ENCODE measurements at places on chromosomes 7 and 10.

- DNase-seq = no peak
Observed at GRCh38 chr10:62653254-62653653, 151.3 kb upstream of the ADO start.

DNA sequence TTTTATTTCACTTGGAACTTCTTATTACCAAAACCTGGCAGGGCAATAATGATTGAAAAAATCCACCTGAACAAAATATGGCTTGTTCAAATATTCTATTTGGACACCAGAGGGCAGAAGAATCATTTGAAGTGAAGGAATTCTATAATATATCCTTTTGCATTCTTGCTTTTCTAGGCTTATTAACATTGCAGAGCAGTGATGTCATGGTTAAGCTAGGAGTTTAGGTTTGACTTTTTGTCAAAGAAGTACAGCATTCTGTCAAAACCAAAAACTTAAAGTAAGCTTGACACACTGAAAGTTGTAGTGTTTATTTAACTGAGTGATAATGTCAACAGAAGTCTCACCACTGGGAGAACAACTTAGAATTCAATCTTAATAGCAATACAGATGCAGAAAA, 156.0 kb downstream of the SEMA3D start:
- peak; percentile 79 for DNase-seq

GRCh38 chr7:124702385-124702784, 63.2 kb downstream of the GPR37 start:
- DNase-seq = peak; percentile 65

GRCh38 chr10:79250259-79250658, 97.0 kb upstream of the PPIF start:
- no peak for DNase-seq

- DNase-seq = no peak
Observed at GRCh38 chr7:140027858-140028257, 34.9 kb downstream of the PARP12 start.

- no peak for DNase-seq
Observed at GRCh38 chr10:125538947-125539731, 143.8 kb downstream of the TEX36 start.

- DNase-seq = no peak
Observed at GRCh38 chr7:140867467-140868462, 57.0 kb downstream of the BRAF start.

Measured in IMR-90 (cell line).